ENCODE measurements at places on chromosomes 5 and 9. TPM values are rescaled to one million over a fixed set of nuclear protein-coding genes. Genes with fewer than 3 reads are reported as not detected.
A peak's percentile ranks its signal among the peaks of the same experiment; 100 is the strongest.

- H3K4me3 ChIP-seq: no peak overlapping the region
- no peaks in the 10 kb centered on the region for H3K4me1 ChIP-seq
- no peak for DNase-seq
- no peaks in the 10 kb centered on the region for H3K27me3 ChIP-seq
Measured at GRCh38 chr9:37574241-37574721, 1.9 kb downstream of the FBXO10 start.

DNA sequence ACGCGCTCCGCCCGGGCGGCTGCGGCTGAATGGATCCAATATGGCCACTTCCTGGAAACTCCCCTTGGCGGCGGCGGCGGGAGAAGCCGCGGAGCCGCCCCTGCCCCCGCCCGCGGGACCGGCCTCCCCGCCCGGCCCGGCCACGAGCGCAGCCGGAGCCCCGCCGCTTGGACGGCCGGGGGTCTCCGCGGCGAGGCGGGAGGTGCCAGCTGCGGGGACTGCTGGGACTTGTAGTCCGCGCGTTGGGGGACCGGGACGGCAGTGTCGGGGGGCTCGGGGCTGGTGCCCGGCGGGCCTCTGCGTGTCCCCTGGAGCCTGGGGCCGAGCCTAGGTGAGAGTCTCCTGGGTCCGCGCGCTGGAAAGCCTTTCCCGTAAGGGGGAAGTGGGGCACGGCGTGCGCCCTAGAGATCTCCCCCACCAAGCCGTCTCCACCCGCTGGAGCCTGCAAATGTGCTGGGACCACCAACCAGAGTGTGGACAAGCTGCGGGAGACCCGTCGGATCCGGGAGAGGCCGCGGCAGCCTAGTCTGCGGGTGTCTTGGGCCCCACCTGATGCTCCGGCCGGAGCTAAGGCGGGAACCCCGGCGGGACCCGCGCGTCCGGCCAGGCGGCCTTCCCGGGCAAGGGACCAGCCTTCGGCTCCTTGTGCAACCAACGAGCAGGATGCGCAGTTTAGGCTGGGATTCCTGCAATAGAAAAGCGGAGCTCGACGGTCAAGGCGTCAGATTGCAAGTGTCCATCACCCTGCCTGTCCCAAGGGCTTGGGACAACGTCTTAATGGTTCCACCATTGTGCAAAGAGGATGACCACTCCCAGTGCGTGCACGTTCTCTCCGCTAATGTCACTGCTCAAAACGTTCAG, at the start of gene SEPTIN8:
Gene SEPTIN8 (minus strand): TSS at position 31 of the 861 bp plus-strand sequence. CDS start 102 bp downstream, outside the sequence.
- DNase-seq: no peak
- peaks cover 73% of the 10 kb centered on the region for H3K27me3 ChIP-seq
- H3K4me1 ChIP-seq: peaks cover 9% of the 10 kb centered on the region
- H3K36me3 ChIP-seq: no peaks in the 10 kb centered on the region
- H3K27ac ChIP-seq: no peak within 1 kb of the TSS

DNA sequence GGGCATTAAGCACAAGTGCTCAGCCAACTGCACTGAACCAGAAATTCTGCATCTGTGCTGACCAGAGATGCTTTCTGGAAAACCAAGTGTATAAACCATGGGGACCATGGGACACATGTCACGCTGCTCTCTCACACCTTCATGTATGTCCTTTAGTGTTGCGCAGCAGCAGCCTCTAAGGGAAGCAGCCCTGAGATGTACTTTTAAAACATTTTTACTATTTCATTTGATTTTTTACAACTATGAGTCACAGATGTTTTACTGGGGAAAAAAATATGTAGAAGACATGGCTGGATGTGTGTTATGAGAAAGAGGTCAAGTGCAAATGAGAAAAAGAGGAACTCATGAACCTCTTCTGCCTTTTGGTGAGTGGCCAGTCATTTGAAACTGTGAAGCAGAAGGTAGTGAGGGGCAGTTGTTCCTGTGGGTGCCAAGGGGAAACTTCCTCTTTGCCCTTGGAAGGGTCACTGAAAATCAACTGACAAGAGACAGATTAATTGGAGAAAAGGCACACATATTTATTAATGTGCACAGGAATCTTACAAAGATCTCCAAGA, 31.4 kb upstream of the SYK start:
- H3K27me3 ChIP-seq: no peaks in the 10 kb centered on the region
- no peaks in the 10 kb centered on the region for H3K4me1 ChIP-seq
- no peak overlapping the region for H3K4me3 ChIP-seq
- no peaks in the 10 kb centered on the region for H3K36me3 ChIP-seq
- no peak for DNase-seq

DNA sequence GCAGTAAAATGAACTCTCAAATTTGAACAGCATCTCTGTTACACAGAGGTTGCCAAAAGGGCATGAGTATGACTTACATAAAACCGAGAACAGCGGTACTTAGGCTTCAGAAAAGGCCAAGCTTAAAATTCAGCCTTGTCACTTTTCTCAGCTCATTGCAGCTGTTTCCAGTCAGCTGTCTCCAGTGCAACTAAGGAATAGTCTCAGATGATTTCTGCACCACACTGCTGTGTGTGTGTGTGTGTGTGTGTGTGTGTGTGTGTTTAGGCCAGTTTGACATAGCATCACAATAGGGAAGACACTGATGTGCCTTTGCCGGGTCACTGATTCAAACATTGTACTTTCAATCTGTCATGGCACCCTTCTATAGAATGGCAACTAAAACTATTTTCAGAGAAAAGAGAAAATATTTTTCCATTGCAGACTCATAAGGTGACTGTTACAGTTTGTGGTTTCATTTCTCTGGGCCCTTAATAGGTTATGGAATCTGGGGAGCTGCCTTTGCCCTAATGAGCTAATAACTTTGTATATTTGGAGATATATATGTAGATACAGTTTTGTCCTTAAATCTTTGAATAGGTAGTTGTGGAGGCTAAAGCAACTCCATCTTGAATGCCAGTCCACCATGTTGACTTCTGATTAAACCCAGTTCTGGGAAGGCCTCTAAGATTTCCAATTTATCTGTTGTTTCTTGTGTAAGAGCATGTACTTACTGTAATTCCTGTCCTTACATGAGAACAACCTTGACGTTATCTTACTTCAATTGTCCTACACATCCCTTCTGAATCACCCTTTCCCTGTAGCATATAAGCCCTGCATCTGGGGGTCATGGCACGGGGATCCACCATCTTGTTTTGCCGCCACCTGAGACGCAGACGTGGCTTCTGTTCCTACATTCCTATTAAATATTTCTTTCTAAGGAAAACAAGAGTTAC, 4.5 kb downstream of the LSM11 start:
- no peak overlapping the region for H3K27ac ChIP-seq
- H3K36me3 ChIP-seq: no peaks in the 10 kb centered on the region
- no peak overlapping the region for H3K4me3 ChIP-seq
- DNase-seq: no peak
- H3K27me3 ChIP-seq: no peaks in the 10 kb centered on the region

GRCh38 chr5:132260051-132260450, 2.6 kb downstream of the PDLIM4 start:
- no peak overlapping the region for H3K4me3 ChIP-seq
- DNase-seq: no peak
- H3K4me1 ChIP-seq: peaks cover 12% of the 10 kb centered on the region
- H3K36me3 ChIP-seq: no peaks in the 10 kb centered on the region
- peak overlapping the region; percentile 19 for H3K27ac ChIP-seq
- peaks cover 40% of the 10 kb centered on the region for H3K27me3 ChIP-seq

- no peak overlapping the region for H3K4me3 ChIP-seq
- H3K36me3 ChIP-seq: no peaks in the 10 kb centered on the region
- no peak for DNase-seq
- no peaks in the 10 kb centered on the region for H3K27me3 ChIP-seq
Measured at GRCh38 chr5:172802567-172803176, 31.4 kb upstream of the ERGIC1 start.

DNA sequence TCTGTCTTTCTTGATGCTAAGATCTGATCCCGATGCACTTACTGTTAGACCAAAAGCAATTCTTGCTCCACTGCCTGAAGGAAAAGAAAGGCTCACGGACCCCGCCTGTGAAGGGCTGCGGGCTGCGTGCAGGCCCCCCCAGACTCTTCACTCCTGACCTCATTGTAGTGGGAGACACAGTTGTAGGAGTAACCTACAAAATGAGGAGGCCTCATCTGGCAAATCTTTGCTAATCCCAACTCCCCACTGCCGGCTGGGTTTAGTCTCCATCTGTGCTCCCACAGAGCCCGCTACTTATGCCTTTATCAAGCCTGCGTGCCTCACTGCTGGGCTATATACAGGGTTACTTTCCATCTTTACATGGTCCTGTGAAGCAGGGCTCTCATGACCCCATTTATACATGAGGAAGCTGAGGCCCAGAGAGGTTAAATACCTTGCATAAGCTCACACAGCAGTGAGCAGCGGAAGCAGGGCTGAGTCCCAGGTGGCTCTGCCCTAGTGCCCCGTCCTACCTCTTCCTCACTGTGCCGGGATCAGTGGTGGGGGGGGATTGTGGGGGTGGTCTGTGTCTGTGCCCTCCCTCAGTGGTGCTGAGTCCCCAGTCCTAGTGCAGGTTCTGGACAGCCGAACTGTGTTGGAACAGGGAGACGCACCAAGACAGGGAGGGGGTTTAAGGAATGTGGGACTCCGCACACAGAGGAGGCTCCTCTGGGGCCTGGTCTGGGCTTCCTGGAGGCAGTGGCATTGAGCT, 43.9 kb upstream of the RNF130 start:
- H3K27me3 ChIP-seq: no peaks in the 10 kb centered on the region
- H3K4me3 ChIP-seq: no peak overlapping the region
- H3K27ac ChIP-seq: no peak overlapping the region
- DNase-seq: no peak
- no peaks in the 10 kb centered on the region for H3K36me3 ChIP-seq

PCA3 gene
- 0.09 TPM for total RNA-seq

TEK gene
- 2.4 TPM for total RNA-seq

ADRB2 gene
- 2.2 TPM for total RNA-seq

DDX4 gene
- 0.57 TPM for total RNA-seq

ADGRD2 gene
- total RNA-seq: 0.09 TPM

All from thymus (tissue), 14 donors.